Fibroblast of the aortic adventitia (primary cell): ENCODE measurements at places on chromosomes 12 and 14. TPM values are rescaled to one million over a fixed set of nuclear protein-coding genes. Genes with fewer than 3 reads are reported as not detected.

Gene APOF
- total RNA-seq = not detected in 2 replicates

Gene TCL1B
- 0.98 TPM in 1 of 2 replicates, not detected in the other for total RNA-seq

Gene ABCC9
- 20.0 and 20.3 TPM in 2 replicates for total RNA-seq

Gene AMN
- not detected in 2 replicates for total RNA-seq

Gene BMAL2
- 2.8 and 44.5 TPM in 2 replicates for total RNA-seq

GRCh38 chr14:105532735-105533141 is 6.4 kb downstream of the TMEM121 start:
- DNase-seq = peak; percentile 41

DNA sequence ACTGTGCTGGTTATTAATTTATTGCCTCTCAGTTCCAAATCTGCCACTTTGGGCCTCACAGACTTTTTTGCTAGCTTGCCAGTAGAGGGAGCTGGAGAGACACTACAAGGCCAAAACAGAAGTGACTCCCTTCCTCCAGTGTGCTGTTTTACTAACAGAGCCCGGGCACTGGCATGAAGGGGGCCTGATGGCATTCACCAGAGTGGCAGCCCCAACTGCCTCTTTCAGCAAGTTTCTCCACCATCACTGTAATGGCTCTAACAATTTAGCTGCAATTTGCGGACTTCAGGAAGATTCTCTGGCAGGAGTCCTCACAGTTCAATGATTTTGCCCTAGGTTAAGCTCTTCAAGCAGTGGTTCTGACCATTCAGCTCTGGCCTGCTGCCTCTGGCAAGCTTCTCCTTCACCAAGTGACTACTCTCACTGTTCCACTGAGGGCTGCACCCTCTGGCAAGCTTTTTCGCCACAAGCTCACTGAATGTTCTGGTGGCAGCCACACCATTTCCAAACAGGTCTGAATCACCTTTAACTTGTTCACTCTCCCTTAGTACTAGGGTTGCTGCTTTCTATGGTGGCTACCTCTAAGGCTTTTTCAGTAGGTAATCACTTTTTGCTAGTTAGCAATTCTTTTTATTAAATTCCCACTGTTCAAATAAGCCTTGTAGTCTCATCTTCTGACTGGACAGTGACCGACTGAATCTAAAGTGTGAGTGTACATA is 104.9 kb downstream of the ZC3H14 start:
- peak; percentile 83 for DNase-seq

- no peak for DNase-seq
Measured at GRCh38 chr12:46468813-46469212, 96.2 kb upstream of the SLC38A2 start.

- no peak for DNase-seq
Measured at GRCh38 chr14:39228044-39228443, 5.7 kb upstream of the MIA2 start.

DNA sequence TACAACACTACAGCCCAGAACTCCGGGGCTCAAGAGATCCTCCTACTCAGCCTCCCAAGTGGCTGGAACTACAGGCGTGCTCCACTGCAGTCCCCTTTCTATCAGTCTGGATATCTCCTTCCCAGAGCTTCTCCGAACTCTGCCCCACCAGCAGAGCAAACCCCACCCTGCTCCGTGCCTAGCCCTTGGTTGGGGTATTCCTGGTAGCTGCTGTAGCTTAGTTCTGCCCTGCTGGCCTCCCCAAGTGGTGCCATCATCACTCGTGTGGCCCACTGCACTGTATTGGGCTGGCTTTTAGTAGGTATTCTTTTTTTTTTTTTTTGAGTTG is 9.5 kb downstream of the HSP90AA1 start:
- DNase-seq = no peak

GRCh38 chr14:103623883-103624482 is 5.0 kb upstream of the KLC1 start:
- DNase-seq = no peak

GRCh38 chr12:66137937-66138336 is 7.4 kb upstream of the LLPH start:
- no peak for DNase-seq

GRCh38 chr12:123931686-123932321 is 40.8 kb downstream of the CCDC92 start:
- DNase-seq = no peak

DNA sequence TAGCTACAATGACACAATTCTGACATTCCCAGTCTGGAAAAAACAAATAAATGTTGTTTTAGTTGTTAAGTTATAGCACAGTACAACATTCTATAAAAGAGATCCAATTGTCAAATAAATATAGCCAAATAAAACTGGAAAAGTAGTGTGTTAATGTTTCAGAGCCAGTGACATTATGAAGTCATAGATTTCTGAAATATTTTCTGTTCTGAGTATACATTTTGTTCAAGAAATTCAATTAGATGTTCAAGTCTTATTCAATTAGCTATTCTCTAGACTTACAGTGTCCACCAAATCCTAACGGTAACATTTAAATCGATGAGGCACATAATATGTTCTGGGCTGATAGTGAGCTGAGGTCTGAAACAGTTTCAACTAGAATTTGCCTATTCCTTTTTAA is 196.1 kb upstream of the ABCD2 start:
- DNase-seq = no peak

GRCh38 chr12:116697305-116697704 is 40.6 kb downstream of the SPRING1 start:
- peak; percentile 20 for DNase-seq
